GM04503 (cell line): ENCODE measurements at places on chromosomes 12 and 14.

DNA sequence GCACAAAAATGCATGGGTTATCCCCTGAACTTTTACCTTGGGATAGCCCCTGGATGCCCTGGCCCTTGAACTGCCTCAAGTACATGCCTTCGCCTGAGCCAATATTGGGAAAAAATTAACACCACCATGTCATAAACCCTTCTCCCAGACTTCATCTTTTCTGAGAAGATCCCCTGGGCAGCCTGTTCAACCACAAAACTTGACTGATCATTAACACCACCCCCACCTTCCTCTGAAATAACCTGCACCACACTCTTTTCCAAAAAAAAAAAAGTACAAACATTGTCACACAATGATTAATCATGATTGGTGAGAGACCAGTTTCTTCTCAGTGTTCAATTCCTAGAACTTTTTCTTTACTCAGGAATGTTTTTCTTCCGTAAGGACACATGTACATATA is 217.9 kb downstream of the PAX9 start:
- no peak for DNase-seq

- DNase-seq = no peak
Observed at GRCh38 chr12:64061868-64062375, 160.2 kb downstream of the KICS2 start.

DNA sequence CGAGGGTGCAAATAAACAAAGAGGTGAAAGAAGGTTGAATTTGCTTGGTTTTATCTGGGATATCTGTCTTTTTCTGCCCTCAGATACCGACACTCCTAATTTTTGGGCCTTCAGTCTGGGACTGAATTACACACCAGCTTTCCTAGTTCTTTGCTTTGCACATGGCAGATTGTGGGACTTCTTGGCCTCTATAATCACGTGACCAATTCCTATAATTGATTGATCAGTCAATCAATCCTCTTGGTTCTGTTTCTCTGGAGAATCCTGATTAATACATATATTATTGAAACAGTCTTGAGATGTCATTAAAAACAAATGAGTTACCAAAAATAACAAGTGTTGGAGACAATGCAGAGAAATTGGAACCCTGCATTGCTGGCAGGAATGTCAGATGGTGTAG is 62.7 kb downstream of the SUDS3 start:
- no peak for DNase-seq

GRCh38 chr14:54355698-54356097 is 41.1 kb upstream of the CDKN3 start:
- no peak for DNase-seq

- DNase-seq = no peak
Observed at GRCh38 chr12:122086641-122087285, 8.2 kb downstream of the MLXIP start.
